Skin of body (tissue), 3 donors: ENCODE measurements at places on chromosomes 7 and 10.

GRCh38 chr10:68087685-68088401 lies 12.8 kb upstream of the HERC4 start:
- no peak for DNase-seq

GRCh38 chr7:43692582-43693373 lies 36.5 kb downstream of the COA1 start:
- no peak for DNase-seq

- DNase-seq: no peak
These were observed 807.5 kb upstream of the SORCS1 start for GRCh38 chr10:107971973-107972372.

DNA sequence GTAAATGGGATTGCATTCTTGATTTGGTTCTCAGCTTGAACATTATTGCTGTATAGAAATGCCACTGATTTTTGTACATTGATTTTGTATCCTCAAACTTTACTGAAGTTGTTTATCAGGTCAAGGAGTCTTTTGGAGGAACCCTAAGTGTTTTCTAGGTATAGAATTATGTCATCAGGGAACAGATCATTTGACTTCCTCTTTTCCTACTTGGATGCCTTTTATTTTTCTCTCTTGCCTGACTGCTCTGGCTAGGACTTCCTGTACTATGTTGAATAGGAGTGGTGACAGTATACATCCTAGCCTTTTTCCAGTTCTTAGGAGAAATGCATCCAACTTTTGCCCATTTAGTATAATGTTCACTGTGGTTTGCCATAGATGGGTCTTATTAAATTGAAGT lies 48.8 kb downstream of the ANXA8 start:
- DNase-seq: no peak

DNA sequence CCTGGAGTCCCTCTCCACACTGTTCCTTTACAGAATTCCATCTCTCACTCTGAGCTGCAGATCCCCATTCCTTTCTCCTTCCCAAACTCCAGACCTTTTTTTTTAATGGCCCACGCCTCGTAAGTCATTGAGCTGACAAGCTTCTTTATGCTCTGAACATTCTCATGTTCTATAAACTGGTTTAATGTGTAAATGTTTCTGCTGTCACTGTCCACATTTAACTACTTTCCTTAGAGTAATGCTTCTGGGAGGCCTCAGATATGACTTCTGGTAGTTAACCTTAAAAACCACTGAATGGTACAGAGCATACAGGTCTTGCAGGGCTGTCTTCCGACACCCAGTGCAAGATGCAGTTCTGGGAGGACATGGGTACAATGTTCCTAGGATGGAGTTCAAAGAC lies 71.1 kb upstream of the CAMK2B start:
- DNase-seq: no peak
